ENCODE measurements at places on chromosomes 16 and 17. TPM values are rescaled to one million over a fixed set of nuclear protein-coding genes. Genes with fewer than 3 reads are reported as not detected.

DNA sequence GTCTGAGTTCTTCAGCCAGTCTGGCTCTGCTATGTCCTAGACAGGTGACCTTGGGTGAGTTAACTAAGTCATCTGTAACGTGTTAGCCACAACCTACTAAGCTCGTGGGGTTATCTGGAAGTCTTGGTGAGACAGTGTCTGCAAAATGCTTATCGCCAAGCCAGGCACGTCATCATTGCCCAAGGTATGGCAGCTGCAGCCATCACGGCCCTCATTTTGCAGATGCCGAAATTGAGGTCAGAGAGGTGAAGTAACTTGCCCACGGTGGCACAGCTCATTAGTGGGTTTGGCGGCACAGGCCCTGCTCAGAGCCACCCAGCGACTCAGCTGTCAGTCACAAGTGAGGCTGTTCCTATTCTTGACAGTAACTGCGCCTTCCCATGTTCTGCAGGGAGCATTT is 79.8 kb downstream of the CMIP start:
- no peak overlapping the region for H3K27ac ChIP-seq
- no peaks in the 10 kb centered on the region for H3K27me3 ChIP-seq
- peaks cover 3% of the 10 kb centered on the region for H3K4me1 ChIP-seq
- H3K36me3 ChIP-seq: no peaks in the 10 kb centered on the region

DNA sequence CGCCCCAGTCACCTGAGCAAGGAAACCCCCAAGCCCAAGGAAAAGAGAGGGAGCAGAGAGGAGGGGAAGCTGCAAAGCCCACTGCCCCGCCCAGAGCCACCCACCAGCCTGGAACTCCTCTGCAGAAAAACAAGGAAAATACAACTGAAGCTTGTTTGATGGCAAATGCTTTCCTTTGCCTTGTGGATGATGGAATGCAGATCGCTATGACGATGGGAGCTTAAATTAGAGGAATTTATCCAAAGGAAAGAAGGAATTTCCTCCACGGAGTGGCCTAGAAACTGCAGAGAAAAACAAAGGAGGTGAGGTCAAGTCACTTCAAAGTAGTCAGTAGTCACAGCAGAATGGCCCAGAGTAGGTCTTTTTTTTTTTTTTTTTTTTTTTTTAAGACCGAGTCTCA is 31.5 kb upstream of the ASGR2 start:
- H3K27me3 ChIP-seq: peaks cover 13% of the 10 kb centered on the region
- peak; percentile 35 for DNase-seq
- no peak overlapping the region for H3K27ac ChIP-seq

GRCh38 chr17:21459536-21459935 is 83.4 kb downstream of the KCNJ12 start:
- no peaks in the 10 kb centered on the region for H3K36me3 ChIP-seq
- peaks cover 7% of the 10 kb centered on the region for H3K27me3 ChIP-seq

Gene ODAD4
- total RNA-seq: 1.3 TPM

- no peak for DNase-seq
- no peaks in the 10 kb centered on the region for H3K36me3 ChIP-seq
- H3K4me1 ChIP-seq: no peaks in the 10 kb centered on the region
- H3K27ac ChIP-seq: no peak overlapping the region
- no peak overlapping the region for H3K4me3 ChIP-seq
Observed at GRCh38 chr17:65576939-65577338, 15.5 kb upstream of the AXIN2 start.
